Sigmoid colon (tissue), 7 donors: ENCODE measurements at places on chromosomes 12 and 14. TPM values are rescaled to one million over a fixed set of nuclear protein-coding genes. Genes with fewer than 3 reads are reported as not detected.

Gene SSPN
- total RNA-seq, result 52.4 TPM

Gene KLRC4
- not detected for total RNA-seq

Gene RTL1
- not detected for total RNA-seq

Gene WSCD2
- 5.0 TPM for total RNA-seq

Gene KLRC2
- not detected for total RNA-seq

Gene GARIN6
- total RNA-seq, result not detected

Gene IL22
- total RNA-seq, result not detected

Gene TMCC3
- 8.3 TPM for total RNA-seq
